Activated CD4-positive, alpha-beta T cell treated with anti-CD3 and anti-CD28 coated beads, Interleukin-2, amount 10 ng/mL, durations not matched to agents 7 days and 5 days (primary cell): ENCODE measurements at places on chromosomes 3 and 15. TPM values are rescaled to one million over a fixed set of nuclear protein-coding genes. Genes with fewer than 3 reads are reported as not detected.

HYAL1 gene
- total RNA-seq, result not detected

SEC22A gene
- total RNA-seq, result 13.8 TPM

GOLGA8M gene
- total RNA-seq, result 1.8 TPM

OIP5 gene
- 21.9 TPM for total RNA-seq

MAGI1 gene
- total RNA-seq, result 0.04 TPM

CCDC39 gene
- total RNA-seq, result not detected

RASSF1 gene
- 122 TPM for total RNA-seq

DNA sequence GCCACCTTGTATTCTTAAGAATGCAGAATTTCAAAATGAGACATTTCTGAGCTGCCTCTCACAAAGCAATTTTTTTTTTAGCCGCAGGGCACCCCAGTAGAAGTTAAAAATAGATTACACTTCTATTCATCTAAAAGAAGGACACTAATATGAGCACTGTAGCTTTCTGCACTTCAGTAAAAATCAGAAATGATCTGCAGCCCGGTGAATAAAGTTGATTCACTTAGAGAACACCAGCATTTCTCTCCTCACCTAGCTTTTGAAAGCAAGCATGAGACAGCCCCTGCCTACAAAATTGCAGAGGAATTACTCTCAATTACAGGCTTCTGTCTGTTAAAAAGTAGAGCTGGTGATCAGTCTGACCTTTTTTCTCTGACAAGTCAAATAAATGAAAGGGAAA lies 1062.4 kb downstream of the FHIT start:
- peaks cover 13% of the 10 kb centered on the region for H3K36me3 ChIP-seq
- H3K4me3 ChIP-seq, result no peak overlapping the region
- DNase-seq, result no peak
- no peaks in the 10 kb centered on the region for H3K27me3 ChIP-seq
- peaks cover 38% of the 10 kb centered on the region for H3K4me1 ChIP-seq
- peak overlapping the region; percentile 11 for H3K27ac ChIP-seq

DNA sequence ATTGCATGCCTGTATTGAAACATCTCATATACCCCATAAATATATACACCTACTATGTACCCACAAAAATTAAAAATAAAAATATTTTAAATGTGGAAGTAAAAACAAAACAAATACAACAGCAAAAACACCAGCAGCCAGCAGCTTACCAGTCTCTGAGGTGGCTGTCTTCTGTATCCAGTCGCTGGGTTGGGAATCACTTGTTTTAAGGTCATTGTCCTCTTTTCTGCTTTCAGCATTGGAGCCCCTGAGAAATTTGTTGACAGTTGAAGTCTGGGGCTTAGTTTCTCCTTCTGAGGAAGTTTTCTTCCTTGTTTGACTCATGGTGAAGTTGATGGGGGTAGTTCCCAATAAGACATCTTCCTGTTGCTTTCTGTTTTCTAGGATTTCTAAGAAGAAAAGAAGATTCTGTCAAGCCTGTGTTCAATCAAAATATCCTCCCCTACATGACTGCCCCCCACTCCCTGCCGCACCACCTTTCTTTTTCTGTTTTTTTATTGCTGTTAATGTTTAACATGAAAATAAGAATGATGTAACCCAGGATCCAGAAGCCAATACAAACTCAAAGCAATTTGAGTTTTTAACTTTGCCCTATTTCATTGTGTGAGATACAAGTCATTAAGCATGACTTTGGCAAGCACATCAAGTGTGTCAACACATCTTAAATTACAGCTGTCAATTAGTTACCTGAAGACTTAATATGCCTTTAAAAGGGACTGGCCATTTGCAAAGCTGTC lies at the start of gene LRRC31:
Gene LRRC31, minus strand, starts transcription at position 452 of the 737 bp plus-strand sequence. Its CDS starts 128 bp downstream, at position 324.
- no peak for DNase-seq
- H3K4me1 ChIP-seq, result peaks cover 38% of the 10 kb centered on the region
- H3K36me3 ChIP-seq, result no peaks in the 10 kb centered on the region
- peak within 1 kb of the TSS; percentile 46 for H3K27ac ChIP-seq
- H3K27me3 ChIP-seq, result no peaks in the 10 kb centered on the region

DNA sequence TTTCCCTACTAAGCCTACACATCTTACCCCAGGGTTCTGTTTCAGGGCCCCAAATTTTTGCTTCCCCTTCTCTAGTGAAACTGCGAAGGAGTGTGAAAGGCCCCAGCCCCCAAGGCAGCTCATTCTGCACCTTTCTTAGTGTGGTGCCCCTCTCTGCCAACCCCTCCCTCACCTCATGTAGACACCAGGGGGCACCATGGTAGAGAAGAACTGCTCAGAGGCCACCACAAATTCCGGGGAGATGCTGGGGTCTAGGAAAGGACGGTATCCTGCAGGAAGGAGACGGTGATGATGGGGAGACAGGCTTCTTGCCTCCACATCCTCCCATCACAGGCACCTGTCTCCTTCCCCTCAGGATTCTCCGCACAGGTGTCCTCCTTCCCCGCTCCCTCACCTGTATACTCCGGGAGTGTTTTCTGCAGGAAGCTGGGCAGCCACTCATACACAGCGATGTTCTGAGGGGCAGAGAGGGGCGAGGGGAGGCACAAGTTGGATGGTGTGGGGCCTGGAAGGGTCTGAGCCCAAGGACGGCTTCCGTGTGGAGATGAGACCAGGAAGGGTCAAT lies 3.6 kb downstream of the DUOX2 start:
- H3K4me3 ChIP-seq, result no peak overlapping the region
- peak overlapping the region; percentile 73 for H3K27ac ChIP-seq
- no peak for DNase-seq

DNA sequence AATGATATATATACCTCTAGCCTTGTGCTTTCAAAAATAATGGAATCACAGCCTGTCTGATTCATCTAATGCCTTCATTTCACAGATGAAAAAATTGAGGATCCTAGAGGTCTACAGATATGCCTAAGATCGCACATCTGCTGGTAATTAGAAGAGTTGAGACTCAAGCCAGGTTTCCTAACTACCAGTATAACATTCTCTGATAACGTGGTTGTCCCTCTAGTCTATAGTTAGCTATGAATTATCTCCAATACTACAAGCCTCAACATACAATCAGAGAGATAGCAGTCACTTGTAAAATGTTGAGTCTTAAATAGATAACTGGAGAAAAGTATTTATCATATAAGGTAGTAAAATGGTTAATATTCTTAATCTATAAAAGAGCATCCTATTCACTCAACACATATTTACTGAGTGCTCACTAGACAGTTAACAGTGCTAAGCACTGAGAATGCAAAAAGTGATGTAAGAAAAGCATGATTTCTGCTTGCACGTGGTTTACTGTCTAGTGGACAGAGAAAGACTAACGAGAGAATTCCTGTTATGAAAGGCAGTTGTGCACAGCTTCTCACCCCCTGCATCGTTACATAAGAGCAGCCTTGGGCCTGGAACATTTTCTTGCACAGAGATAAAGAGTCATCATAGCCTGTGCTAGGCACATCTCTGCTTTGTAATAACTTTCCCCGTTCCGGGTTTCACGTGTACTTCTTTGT lies 4.9 kb upstream of the ENTPD3 start:
- peaks cover under 1% of the 10 kb centered on the region for H3K36me3 ChIP-seq
- H3K4me1 ChIP-seq, result peaks cover 21% of the 10 kb centered on the region
- no peak for DNase-seq
- no peak overlapping the region for H3K4me3 ChIP-seq

GRCh38 chr3:9450126-9450525 lies 52.7 kb downstream of the SETD5 start:
- no peaks in the 10 kb centered on the region for H3K27me3 ChIP-seq
- no peak overlapping the region for H3K27ac ChIP-seq
- peaks cover 34% of the 10 kb centered on the region for H3K4me1 ChIP-seq
- peaks cover 54% of the 10 kb centered on the region for H3K36me3 ChIP-seq
- DNase-seq, result no peak

DNA sequence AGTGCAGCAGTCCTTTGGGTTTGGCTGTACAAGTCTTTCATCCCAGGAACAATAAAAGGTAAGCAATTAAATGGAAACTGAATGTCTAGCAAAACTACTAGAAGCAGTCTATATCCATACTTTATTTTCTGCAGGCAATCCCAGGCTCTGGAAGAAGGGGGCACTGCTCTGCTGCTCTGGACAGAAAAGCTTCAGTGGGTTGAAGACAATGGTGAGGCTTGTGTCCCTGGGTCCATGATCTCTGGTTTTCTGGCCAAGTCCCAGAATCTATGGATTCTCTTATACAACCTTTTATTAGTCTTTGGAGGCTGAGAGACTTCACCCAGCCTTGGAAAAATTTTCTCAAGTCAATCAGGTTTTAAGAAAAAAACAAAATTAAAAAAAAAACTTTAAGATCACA lies 35.6 kb downstream of the SCAP start:
- no peaks in the 10 kb centered on the region for H3K27me3 ChIP-seq
- no peak for DNase-seq
- H3K36me3 ChIP-seq, result peaks cover 25% of the 10 kb centered on the region
- no peak overlapping the region for H3K4me3 ChIP-seq
- H3K27ac ChIP-seq, result peak overlapping the region; percentile 57

- DNase-seq, result no peak
- H3K27ac ChIP-seq, result no peak overlapping the region
- H3K4me3 ChIP-seq, result no peak overlapping the region
- peaks cover 12% of the 10 kb centered on the region for H3K27me3 ChIP-seq
- no peaks in the 10 kb centered on the region for H3K36me3 ChIP-seq
Observed at GRCh38 chr3:64056606-64057180, 33.4 kb upstream of the PSMD6 start.

GRCh38 chr15:56674857-56675256 lies 58.5 kb downstream of the ZNF280D start:
- no peaks in the 10 kb centered on the region for H3K27me3 ChIP-seq
- H3K27ac ChIP-seq, result no peak overlapping the region
- H3K4me1 ChIP-seq, result no peaks in the 10 kb centered on the region
- H3K4me3 ChIP-seq, result no peak overlapping the region
- DNase-seq, result no peak

DNA sequence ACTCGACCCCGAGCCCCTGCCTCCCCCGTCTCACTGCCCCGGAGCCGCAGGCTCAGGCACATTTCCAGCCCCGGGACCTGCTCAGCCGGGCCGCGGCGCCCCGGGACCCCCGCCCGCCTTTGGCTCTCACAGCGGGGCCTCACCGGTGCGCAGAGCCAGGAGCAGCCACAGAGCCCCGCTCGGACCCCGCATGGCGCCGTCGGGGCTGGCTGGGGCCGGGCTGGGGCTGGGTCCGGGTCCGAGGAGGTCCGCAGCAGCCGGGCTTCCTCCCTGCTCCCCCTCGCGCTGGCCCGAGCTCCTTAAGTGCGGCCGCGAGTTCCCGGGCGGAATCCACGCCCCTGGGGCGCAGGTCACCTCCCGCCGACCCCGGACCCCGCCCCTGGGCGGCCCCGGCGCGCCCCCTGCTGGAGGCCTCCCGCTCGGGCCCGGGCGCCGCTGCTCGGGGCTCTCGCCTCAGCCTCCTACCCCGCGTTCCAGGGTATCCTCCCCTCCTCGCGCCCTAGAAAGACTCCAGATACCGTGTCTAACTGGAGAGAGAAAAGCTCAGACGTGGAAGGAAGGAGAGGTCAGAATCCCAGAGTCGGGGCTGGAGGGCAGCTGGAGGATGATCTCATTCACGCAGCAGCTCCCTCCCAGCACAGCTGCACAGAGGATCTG lies at the start of gene MELTF:
Gene MELTF, minus strand, starts transcription at position 307 of the 657 bp plus-strand sequence. Its CDS starts 115 bp downstream, at position 192.
- H3K27me3 ChIP-seq, result peaks cover under 1% of the 10 kb centered on the region
- peak within 1 kb of the TSS; percentile 70 for H3K4me3 ChIP-seq
- no peaks in the 10 kb centered on the region for H3K36me3 ChIP-seq
- peak within 1 kb of the TSS; percentile 60 for H3K27ac ChIP-seq
- H3K4me1 ChIP-seq, result peaks cover 4% of the 10 kb centered on the region

DNA sequence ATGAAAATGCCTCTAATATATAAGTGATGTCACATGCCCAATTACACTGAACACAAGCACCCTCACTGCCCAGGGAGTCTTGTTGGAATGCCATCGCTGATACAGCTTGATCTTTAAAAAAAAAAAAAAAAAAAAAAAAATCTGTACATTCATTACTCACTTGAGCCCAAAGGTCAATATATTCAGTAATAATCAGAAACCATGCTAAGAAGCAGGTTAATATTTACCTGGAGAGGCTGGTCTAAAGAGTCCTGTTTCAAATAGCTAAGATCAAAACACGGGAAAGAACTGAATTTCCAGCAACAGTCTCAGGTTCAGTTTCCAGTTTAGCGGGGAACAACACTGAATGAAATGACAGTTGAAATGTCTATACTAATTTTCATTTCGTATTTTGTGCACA lies 109.9 kb downstream of the UACA start:
- H3K4me1 ChIP-seq, result no peaks in the 10 kb centered on the region
- H3K27ac ChIP-seq, result no peak overlapping the region
- DNase-seq, result no peak
- H3K27me3 ChIP-seq, result peaks cover 8% of the 10 kb centered on the region
- no peak overlapping the region for H3K4me3 ChIP-seq
- H3K36me3 ChIP-seq, result no peaks in the 10 kb centered on the region

DNA sequence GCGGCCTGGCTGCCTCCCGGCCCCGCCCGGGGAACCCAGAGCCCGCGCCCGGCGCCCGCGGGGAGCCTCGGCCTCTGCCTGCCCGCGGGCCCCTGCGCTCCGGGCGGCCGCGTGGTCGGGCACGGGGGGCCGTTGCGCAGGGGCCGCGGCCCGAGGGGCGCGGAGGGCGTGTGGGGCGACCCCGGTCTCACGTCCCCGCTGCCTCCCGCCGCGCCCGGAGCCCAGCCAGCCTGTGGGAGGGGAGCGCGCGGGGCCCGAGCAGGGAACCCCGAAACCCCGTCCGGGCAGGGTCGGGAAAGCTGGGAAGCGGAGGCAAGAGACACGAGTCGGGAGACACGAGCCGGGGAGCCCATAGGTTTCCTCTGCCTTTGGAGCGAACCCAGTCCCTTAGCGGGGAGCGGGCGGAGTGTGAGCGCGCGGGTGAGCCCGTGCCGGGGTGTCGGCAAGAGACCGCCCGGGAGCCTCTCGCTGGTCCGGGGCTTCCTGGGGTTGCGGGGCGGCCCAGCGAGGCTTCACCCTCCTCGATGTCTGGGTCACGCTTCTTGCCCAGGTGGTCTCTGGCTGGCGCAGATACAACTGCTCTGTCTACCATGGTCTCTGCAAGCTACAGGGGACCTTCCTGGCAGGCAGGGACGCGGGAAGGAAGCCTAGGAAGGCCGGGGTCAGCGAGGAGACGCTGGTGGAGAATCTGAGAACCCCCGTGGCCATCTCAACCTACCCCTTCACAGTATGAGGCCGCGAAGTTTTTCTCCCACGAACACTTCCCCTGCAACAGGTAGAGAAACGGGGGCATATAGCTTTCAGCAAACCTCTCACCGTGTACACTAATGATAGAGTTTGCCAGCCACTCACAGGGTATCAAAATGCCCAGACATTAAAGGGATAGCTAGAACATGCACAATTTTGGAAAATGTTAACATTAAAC lies 586 bp downstream of the LRRK1 start:
- no peak for DNase-seq
- H3K27ac ChIP-seq, result no peak overlapping the region
- H3K27me3 ChIP-seq, result peaks cover 67% of the 10 kb centered on the region
- peak overlapping the region; percentile 58 for H3K4me3 ChIP-seq
- peaks cover 18% of the 10 kb centered on the region for H3K4me1 ChIP-seq
